ENCODE measurements at places on chromosomes 3 and 15.

- no peak for DNase-seq
Observed at GRCh38 chr3:4591669-4592068, 98.5 kb downstream of the ITPR1 start.

- DNase-seq = no peak
Observed at GRCh38 chr3:179970746-179971145, 66.0 kb downstream of the PEX5L start.

DNA sequence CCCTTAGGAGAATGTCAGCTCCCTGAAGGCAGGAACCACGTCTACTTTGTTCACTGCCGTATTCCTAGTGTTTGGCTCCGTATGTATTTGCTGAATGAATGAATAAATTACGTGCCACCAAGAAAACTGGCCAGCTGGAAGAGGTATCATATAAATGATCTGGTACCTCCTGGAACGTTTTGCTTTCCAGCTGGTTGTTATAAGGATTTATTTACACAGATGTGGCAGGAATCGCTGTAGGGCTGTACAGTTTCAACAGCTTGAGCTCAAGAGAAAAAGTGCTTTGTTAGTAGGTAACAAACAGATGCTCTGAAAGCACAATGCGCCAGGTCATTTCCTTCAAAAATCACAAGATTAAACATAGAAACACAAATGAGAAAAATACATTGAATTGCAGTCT is 108.8 kb upstream of the ATP2B2 start:
- DNase-seq = no peak

GRCh38 chr3:160739079-160739478 is 17.0 kb upstream of the PPM1L start:
- DNase-seq = no peak
